Stimulated activated CD4-positive, alpha-beta T cell treated with anti-CD3 and anti-CD28 coated beads, Interleukin-12 subunit alpha, Interleukin-12 subunit beta, amount 100 ng/mL, for 48 hours (primary cell): ENCODE measurements at places on chromosomes 7 and 10.

DNA sequence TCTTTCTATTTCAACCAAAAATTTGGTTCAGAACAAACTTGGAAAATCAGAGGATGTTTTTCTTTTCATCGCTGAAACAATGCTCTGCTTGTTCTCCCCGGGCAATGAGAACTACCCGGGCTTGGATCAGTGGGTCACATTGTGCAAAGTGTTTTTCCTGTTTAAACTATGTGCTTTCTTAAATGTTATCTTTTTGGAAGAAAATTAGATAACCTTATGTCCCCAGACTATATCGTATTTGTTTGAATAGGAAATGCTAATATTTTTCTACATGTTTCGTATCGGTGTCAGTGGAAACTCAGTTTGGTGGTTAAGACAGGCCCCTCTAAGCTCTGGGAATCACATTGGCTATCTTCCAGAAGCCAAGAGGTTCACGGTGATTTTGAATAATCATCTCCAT is 319.5 kb upstream of the NFE2L3 start:
- DNase-seq, result no peak

DNA sequence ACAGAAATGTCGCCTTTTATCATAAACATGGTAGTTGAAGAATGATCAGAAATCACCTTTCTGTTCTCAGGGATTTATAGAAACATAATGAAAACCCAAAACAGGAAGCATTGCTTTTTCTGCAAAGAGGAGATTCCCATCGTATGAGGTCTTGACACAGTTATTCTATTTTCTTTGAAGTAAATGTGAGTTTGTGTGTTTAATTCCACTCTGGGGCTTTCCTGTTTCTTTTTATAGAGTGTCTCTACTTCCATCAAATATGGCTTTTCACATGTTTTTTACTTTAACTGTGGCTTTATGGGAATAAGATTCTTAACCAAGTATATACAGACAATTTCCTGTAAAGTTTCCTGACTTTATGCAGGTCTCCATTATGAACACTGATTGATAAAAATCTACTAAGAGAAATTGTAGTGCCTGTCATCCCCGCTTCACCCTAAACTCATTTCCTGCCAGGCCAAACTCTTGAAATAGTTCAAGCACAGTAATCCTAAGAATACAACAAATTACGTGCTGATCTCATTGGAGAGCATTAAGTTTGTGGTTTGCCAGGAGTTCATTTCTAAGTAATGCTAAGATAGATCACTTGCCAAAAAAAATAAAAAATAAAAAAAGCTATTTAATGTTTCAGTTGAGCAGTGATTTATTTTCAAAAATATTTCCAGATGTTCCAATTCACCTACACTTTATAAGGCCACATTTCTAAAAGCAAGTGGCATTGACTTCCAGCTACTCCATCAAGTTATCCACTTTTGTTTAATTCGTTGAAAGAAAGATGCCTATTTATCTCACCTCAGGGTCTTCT is 52.2 kb upstream of the SEC61G start:
- no peak for DNase-seq

- DNase-seq, result no peak
Observed at GRCh38 chr10:28971764-28972163, 294.4 kb downstream of the BAMBI start.

DNA sequence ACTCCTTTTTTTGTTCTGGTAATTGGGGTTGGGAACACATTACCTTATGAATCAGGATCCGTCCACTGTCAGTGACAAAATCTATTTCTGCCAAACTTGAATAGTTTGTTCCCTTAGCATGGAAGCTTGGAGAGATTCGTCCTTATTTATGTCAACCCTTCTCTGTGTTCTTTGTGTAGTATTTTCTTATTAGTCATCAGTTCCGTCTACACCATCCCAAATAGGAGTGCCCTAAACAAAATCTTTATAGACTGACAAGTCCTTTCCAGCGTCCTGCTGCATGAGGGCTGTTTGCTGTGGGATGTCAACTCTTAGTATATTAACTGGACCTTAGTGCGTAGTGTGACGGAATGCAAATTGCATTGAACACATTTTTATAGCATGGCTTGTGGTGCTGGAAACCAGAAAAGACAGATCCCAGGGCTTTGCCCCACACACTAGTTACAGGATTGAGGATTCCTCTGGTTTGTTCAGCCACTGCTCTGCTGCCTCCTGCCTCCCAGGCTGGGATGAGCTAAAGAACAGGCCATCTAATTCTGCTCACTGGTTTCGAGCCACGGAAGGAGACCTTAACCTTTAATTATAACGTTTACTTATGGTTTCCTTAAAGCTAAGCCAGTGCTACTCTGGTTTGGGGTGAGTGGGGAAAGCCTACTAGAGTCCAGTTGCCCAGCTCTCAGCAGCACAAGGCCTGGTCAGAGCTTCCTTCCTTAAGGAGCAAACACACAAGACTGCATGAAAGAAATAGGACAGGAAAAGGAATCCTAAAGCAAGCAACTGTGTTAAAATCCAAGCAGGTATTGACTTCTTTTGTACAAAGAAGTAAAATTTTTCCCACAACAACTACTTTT is 194.4 kb downstream of the CCSER2 start:
- no peak for DNase-seq

DNA sequence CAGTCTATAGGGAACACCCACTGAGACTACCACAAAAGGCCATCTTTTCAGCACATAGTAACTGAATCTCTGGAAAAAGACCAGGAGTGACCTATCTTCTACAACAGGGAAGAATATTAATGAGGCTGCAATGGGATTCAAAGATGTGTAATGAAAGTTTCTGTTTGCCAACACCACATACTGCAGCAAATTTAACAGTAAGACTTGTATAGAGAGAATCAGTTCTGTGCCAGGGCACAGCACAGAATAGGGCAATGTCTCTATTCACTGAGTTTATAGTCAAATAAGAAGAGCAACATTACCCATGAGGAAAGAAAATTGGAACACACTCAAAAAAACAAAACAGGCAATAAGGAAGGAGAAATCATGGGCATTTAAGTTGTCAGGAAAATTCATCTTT is 91.4 kb upstream of the PTN start:
- DNase-seq, result no peak

GRCh38 chr10:117221156-117221711 is 19.7 kb upstream of the SLC18A2 start:
- no peak for DNase-seq

GRCh38 chr7:76281706-76282343 is 20.6 kb upstream of the HSPB1 start:
- DNase-seq, result no peak

GRCh38 chr10:32171204-32171603 is 115.0 kb upstream of the KIF5B start:
- DNase-seq, result no peak

- no peak for DNase-seq
Observed at GRCh38 chr10:103701380-103702222, 153.8 kb downstream of the SH3PXD2A start.

GRCh38 chr7:93948106-93948505 is 26.6 kb downstream of the GNG11 start:
- DNase-seq, result no peak

DNA sequence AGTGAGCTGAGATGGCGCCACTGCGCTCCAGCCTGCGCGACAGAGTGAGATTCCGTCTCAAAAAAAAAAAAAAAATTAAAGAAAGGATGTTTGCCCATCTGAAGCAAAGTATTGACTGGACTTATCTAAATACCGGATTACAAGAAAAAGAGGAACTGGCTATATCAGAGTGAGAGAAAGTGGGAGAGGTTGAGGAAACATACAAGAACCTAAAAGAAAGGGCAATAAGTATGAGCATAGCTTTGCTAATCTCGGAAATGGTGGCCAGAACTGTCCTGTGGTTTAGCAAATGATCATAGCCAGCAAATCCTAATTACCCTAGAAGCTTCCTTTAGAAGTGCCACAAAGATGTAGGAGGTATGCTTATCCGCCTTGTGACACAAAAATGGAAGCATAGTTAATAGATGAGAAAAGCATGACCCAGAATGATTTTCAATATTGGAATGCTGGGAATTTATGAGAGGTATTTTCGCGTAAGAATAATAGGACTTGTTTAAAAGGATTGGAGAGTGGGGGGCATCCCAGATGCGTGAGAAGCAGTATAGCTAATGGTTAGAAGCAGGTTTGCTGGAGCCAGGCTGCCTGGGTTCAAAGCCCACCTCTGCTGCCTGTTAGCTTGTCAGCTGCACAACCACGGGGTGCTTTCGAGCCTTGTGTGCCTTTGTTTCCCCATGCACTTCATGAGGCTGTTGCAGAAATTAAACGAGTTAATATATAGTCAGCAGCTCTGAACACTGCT is 1.2 kb upstream of the GTPBP4 start:
- no peak for DNase-seq

DNA sequence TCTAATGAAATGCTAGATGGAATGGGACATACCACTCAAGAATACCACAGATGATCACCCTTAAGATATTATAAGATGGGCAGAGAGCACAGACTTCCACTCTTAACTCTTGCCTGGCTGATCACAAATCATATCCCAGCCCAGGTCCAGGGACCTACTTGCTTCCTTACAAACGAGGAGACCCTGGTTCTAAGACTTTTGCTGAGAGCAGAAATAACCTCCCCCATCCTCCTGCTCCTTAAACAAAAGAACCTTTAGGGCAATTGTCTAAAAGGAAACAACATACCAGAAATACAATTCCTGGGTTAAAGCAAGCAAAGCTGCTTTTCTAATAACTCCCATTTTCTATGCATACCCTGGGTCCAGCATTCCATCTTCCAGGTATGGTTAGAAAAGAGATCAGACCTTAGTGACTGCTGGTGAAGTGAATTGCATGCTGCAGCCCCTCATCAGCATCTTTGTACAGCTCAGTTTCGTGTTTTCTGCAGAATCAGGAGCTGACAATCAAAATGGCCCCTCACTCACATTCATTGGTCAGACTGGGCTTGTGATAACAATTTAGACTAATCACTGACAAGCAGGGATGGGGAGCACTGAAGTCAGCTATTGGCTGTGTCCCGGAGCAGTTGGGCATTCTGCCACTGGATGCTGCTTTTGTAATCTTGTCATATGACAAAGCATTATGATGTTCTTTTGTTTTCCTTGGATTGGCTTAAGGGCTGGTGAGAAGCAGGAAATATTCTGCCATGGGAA is 14.6 kb downstream of the IFIT3 start:
- DNase-seq, result no peak

DNA sequence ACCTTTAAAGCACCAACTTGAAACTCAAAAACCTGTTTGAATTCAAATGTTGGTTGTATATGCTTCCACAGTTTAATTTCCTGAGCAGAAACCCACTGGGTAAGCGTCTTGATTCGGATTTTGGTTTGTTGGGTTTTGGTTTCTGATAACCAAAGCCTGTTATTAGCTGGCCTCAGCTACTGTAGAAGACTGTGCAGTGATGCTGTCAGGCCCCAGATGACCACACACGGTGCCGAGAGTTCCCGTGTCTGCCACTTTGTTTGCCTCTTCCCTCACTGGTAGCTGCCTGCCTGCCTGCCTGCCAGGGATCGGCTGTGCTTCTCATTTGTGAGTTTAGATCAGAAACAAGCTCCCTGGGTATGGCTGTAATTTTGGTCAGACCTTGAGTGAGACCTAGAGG is 5.6 kb downstream of the MDH2 start:
- DNase-seq, result no peak

- no peak for DNase-seq
Observed at GRCh38 chr10:90318659-90319058, 539.2 kb downstream of the HTR7 start.

DNA sequence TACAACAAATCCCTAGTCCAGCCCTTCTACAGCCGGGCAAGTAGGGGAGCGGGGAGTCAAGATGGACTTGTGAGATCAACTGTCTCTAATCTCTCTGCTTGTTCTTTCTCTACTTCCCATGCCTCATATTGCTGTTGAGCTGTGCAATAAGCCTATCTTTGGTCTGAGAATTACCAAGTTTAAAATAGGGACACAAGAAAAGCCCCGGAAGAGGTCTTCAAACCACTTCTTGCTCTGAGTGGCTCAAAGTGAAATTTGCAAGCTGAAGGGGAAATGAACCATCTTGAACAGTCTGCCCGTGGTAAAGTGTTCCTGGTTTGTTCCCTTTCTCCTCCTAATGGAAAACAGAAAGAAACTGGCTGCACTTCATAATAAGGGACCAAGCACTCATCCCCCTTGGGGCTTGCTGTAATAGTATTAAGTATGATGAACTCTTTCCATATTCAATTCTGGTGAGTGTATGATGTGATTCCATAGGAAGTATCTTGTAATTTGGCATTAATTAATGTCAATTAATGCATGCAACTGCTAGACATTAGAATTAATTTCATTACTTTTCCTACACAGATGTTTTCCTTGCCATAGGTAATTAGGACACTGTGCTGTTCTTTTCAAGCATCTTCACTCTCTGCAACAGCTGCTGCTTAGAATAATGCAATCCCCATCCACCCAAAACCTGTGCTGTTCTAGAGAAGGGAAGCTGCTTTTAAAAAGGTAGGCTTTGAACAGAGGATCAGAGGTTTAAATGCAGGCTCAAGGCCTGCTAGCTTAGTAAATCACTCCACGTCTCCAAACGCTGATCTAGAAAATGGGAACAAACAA is 449.6 kb downstream of the SORCS1 start:
- no peak for DNase-seq

- DNase-seq, result no peak
Observed at GRCh38 chr10:119113751-119114732, 10.1 kb downstream of the DENND10 start.

- DNase-seq, result no peak
Observed at GRCh38 chr7:132571970-132572369, 4.3 kb downstream of the PLXNA4 start.

- no peak for DNase-seq
Observed at GRCh38 chr7:16171928-16172327, 249.4 kb downstream of the CRPPA start.

DNA sequence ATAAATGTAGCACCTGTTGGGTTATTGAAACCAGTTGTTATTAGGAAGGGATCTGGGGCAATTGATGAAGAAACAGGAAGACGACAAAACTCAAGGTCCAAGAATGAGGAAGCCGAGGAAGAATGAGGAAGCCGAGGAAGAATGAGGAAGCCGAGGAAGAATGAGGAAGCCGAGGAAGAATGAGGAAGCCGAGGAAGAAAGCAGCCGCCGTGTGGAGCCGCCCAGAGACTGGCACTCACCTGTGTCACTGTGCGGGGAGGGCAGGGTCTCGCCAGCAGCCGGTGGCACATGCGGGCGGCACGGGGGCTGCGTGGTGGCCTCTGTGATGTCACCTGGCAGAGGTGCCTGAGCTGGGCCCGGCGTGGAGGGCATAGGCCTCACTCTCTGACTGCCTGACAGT is 71.1 kb upstream of the CFAP46 start:
- DNase-seq, result no peak

DNA sequence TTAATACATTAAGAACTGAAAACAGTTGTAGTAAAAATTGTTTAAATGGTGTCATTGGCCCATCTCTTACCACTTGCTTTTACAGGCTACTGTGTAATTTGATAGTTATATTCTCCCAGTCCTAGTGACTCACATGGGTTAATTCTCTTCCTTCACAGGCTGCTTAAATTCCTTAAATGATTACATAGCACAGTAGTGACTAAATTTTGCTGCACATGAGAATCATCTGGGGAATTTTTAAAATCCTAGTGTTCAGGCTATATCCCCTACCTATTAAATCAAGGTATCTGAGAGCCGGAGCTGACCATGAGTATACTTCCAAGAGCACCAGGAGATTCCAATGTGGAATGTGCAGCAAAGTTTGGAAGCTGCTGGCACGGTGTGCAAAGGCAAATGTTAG is 45.3 kb upstream of the ZNF800 start:
- DNase-seq, result no peak

- DNase-seq, result no peak
Observed at GRCh38 chr10:99370993-99371392, 41.8 kb downstream of the CNNM1 start.
